CD4-positive, CD25-positive, alpha-beta regulatory T cell (primary cell): ENCODE measurements at places on chromosomes 4 and X. TPM values are rescaled to one million over a fixed set of nuclear protein-coding genes. Genes with fewer than 3 reads are reported as not detected.

GRCh38 chr4:141255016-141255415, 34.3 kb downstream of the ZNF330 start:
- no peak overlapping the region for H3K27ac ChIP-seq
- H3K4me3 ChIP-seq = no peak overlapping the region
- H3K4me1 ChIP-seq = no peaks in the 10 kb centered on the region
- no peak for DNase-seq

GRCh38 chr4:106423791-106424190, 55.2 kb upstream of the GIMD1 start:
- no peak overlapping the region for H3K27ac ChIP-seq
- H3K36me3 ChIP-seq = no peaks in the 10 kb centered on the region
- no peak overlapping the region for H3K4me3 ChIP-seq
- no peaks in the 10 kb centered on the region for H3K4me1 ChIP-seq

DNA sequence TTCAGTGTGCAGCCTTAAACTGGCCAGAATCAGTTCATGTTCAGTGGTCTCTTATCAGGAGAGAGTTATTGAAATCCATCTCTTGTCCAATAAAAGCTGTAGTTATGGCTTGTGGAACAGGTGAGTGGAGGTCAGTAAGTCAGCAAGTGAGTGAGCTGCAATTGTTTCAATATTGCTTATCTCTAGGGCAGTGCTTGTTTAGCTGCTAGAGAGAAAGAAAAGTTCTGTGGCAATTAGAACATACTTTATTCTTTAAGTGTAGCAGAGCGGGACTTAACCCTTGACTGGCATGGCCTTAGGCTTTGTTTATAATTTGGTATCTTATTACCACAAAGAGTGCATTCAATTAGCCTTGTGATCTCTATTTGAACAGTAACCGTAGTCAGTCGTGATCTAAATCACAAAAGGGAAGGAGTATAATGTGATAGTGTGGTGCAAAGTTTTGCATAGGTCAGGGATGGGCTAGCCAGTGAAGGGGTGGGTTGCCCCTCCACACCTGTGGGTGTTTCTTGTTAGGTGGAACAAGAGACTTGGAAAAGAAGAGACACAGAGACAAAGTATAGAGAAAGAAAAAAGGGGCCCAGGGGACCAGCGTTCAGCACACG, 6.9 kb upstream of the ETDC start:
- no peak overlapping the region for H3K27ac ChIP-seq
- no peak for DNase-seq
- H3K36me3 ChIP-seq = no peaks in the 10 kb centered on the region
- H3K27me3 ChIP-seq = no peaks in the 10 kb centered on the region

DNA sequence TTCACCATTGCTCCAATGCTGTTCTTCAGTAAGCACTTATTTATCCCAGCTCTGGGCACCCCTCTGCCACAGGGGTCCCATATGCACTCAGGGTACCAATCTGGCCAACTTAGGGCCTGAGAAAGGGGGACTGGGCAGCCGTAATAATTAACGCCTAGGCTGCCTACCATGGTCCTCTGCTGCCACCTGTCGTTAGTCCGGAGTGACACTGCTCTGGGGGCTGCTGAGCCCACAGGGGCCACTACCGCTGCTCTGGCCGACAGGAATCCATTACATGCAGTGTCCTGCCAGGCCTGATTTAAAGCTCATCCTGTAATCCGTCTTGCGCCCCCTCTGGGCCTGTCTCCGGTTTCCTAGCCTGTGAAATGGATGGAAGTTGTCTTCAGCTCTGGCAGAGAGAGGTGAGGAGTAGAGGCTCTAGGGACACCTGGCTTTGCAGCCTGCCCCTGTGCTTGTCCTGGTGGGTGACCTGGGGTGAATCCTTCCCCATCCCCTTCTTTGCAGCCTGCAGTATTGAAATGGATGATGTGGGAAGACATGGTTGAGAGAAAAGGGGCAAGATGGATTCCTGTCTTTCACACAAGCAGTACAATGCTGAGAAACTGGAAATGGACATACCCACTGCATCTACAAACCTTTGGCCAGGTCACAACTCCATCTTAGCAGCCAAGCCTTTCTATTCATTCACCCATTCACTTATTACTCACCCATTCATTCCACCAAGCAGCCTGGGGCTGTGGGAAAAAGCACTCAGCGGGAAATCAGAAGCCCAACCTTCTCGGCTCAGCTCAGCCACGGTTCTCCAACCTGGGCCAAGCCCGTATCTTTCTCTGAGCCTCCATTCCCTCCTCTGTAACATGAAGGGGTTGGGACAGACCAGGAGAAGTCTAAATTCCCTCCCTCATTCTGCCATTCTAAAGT, 116.3 kb upstream of the NALF2 start:
- no peaks in the 10 kb centered on the region for H3K4me1 ChIP-seq
- no peak overlapping the region for H3K27ac ChIP-seq
- no peak overlapping the region for H3K4me3 ChIP-seq
- no peaks in the 10 kb centered on the region for H3K36me3 ChIP-seq

The UGT2A1 gene
- polyA plus RNA-seq = not detected

- no peak overlapping the region for H3K27ac ChIP-seq
- no peaks in the 10 kb centered on the region for H3K4me1 ChIP-seq
- no peaks in the 10 kb centered on the region for H3K27me3 ChIP-seq
- DNase-seq = peak; percentile 30
- H3K4me3 ChIP-seq = no peak overlapping the region
- H3K36me3 ChIP-seq = no peaks in the 10 kb centered on the region
Observed at GRCh38 chrX:53294024-53294648, 12.8 kb upstream of the IQSEC2 start.

GRCh38 chr4:4658052-4658451, 116.2 kb upstream of the STX18 start:
- H3K4me3 ChIP-seq = no peak overlapping the region
- no peaks in the 10 kb centered on the region for H3K27me3 ChIP-seq
- DNase-seq = no peak
- no peaks in the 10 kb centered on the region for H3K4me1 ChIP-seq
- no peak overlapping the region for H3K27ac ChIP-seq

The ASB12 gene
- 0.27 TPM for polyA plus RNA-seq

GRCh38 chr4:16226816-16227461, 668 bp upstream of the TAPT1 start:
- no peaks in the 10 kb centered on the region for H3K27me3 ChIP-seq
- no peaks in the 10 kb centered on the region for H3K36me3 ChIP-seq
- DNase-seq = peak; percentile 6
- H3K4me1 ChIP-seq = peaks cover 46% of the 10 kb centered on the region
- H3K4me3 ChIP-seq = peak overlapping the region; percentile 60

GRCh38 chr4:123477711-123478209, 81.2 kb downstream of the SPRY1 start:
- no peak overlapping the region for H3K4me3 ChIP-seq
- no peaks in the 10 kb centered on the region for H3K36me3 ChIP-seq
- no peaks in the 10 kb centered on the region for H3K4me1 ChIP-seq
- no peaks in the 10 kb centered on the region for H3K27me3 ChIP-seq
- H3K27ac ChIP-seq = no peak overlapping the region

GRCh38 chr4:1783015-1783414, 10.1 kb upstream of the FGFR3 start:
- no peak for DNase-seq
- no peak overlapping the region for H3K27ac ChIP-seq
- no peak overlapping the region for H3K4me3 ChIP-seq

The CTAG1B gene
- polyA plus RNA-seq = not detected

- no peak for DNase-seq
- no peaks in the 10 kb centered on the region for H3K27me3 ChIP-seq
- H3K4me3 ChIP-seq = no peak overlapping the region
- no peak overlapping the region for H3K27ac ChIP-seq
Observed at GRCh38 chrX:115679460-115679859, 118.5 kb downstream of the PLS3 start.

GRCh38 chrX:6311540-6311939, 82.9 kb upstream of the NLGN4X start:
- H3K27ac ChIP-seq = no peak overlapping the region
- no peak overlapping the region for H3K4me3 ChIP-seq
- H3K4me1 ChIP-seq = no peaks in the 10 kb centered on the region
- H3K36me3 ChIP-seq = no peaks in the 10 kb centered on the region
- no peak for DNase-seq
- H3K27me3 ChIP-seq = no peaks in the 10 kb centered on the region

GRCh38 chr4:145937971-145938611, 532 bp downstream of the ZNF827 start:
- peak; percentile 11 for DNase-seq
- peak overlapping the region; percentile 66 for H3K27ac ChIP-seq
- no peaks in the 10 kb centered on the region for H3K36me3 ChIP-seq
- H3K4me1 ChIP-seq = peaks cover 25% of the 10 kb centered on the region
- peaks cover 5% of the 10 kb centered on the region for H3K27me3 ChIP-seq

DNA sequence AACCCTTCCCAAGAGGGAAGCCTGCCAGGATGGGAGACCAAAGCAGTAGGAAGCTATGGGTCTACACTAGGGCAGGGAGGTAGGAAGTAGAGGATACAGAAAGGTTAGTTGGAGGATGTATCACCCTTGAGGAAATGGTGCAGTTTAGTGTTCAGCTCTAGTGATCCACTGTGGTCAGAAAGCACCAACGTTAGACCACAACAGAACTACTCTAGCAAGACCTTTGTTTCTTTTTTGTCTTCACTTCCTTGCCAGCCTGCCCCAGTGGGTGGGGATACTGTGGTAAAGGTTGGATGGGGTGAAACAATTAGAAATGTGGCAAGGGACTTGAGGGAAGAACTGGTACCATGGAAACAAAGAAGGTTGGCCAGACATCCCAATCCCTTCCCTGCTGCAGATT, 83.3 kb downstream of the DDIT4L start:
- no peaks in the 10 kb centered on the region for H3K4me1 ChIP-seq
- H3K4me3 ChIP-seq = no peak overlapping the region
- H3K27ac ChIP-seq = no peak overlapping the region
- H3K27me3 ChIP-seq = no peaks in the 10 kb centered on the region

DNA sequence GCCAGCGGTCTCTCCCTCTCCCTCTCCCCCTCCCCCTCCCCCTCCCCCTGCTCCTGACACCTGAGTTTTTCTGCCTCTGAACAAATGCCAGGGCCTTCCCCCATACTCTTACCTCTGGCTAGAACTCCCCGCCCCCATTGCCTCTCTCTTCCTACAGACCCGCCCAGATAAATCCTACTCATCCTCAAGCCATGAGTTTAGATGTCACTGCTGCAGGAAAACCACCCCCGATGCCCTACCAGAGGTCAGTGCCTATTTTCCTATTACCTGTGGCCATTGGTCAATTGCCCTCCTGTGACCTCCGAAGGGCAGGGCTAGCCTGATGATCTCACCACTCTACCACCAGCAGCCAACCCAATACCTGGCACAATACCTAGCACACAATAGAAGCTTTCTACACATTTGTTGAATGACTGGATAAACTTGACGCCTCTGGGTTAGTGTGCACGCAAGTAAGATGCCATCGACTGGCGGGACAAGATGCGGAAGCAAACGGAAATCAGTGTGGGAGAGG, 43.7 kb downstream of the SLC2A9 start:
- no peak overlapping the region for H3K4me3 ChIP-seq
- no peak overlapping the region for H3K27ac ChIP-seq
- H3K27me3 ChIP-seq = no peaks in the 10 kb centered on the region
- H3K36me3 ChIP-seq = no peaks in the 10 kb centered on the region
- no peaks in the 10 kb centered on the region for H3K4me1 ChIP-seq
- DNase-seq = no peak

- no peak for DNase-seq
- H3K4me3 ChIP-seq = no peak overlapping the region
Observed at GRCh38 chr4:142615324-142615665, 230.8 kb downstream of the INPP4B start.
